NCI-H1105 treated with DMSO at 0.1 percent for 48 hours (cell line): ENCODE measurements at places on chromosomes 6 and 20.

GRCh38 chr20:1001116-1001515 lies 995 bp downstream of the RSPO4 start:
- DNase-seq = no peak

GRCh38 chr6:24945054-24945453 lies 9.3 kb upstream of the RIPOR2 start:
- DNase-seq = no peak

GRCh38 chr6:35181933-35182612 lies 31.7 kb upstream of the SCUBE3 start:
- DNase-seq = no peak

DNA sequence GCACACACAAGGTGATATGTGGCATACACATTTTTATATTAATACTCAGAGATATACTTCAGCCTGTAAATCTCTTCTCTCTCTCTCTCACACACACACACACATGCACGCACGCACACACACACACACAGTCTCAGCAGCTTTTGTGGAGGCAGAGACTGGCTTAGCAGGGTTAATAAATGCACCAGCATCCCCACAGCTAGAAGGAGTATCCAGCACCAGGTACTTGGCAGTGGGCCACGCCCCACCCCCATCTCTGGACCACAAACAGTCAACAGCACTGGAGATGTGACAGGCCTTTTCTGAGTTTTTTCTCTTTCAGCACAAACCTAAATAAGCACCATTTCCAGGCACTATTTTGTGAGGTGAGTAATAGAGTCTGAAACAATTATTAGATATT lies 47.3 kb upstream of the LRFN2 start:
- peak; percentile 83 for DNase-seq

DNA sequence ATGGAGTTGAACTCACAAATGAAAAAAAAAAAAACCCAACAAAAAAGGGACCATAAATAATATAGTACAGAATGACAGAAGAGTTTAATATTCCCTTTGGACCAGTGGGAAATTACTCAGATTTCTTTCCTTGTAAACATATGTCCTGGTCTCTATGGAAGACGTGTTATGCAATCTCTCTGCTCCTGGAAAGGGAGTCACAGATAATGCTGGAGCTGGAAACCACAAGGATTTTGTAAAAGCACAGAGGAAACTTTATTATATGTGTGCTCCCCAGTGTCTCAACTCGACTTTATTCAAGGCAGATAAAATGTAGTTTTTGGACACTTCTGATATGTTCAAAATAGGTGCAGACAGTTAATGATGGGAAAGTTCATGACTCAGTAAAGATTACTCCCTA lies 88.1 kb upstream of the ZFP64 start:
- DNase-seq = no peak

GRCh38 chr20:63847237-63848002 lies 13.9 kb upstream of the ABHD16B start:
- no peak for DNase-seq

DNA sequence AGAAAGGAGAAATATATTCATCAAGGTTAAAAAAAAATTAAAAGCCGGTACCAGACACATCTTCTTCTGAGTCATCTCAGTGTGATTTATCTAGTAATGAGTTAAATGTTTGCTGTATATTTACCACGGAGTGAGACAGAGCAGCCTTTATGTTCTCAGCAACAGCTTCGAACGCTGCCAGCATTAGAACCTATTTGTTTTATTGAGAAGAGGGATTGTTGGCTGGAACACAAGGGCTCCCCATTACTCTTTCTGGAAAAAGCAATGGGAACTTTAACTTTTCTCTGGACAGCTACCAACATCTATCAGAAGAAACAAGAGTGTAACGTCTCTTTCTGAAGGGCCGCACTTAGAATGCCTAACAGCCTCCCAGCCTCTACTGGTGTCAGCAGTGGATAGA lies 105.3 kb upstream of the TAB2 start:
- DNase-seq = no peak

DNA sequence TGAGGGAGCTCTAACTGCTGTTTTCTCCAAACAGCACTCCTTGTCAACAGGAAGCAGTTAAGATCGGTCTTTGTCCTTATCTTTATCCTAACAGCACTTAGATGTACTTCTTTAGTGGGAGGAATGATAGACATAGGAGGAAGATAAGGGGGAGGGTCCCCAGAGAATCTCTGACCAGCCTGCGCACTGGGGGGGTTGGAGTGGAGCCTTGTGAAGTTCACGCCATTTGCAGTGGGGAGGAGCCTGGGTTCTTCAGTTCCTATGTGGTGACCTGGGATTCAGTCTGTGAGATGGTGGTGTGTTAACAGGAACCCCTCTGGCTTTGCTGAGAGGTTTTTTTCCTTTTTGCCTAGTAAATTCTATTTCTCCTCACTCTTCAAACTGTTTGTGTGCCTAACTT lies 18.1 kb upstream of the ASCC3 start:
- DNase-seq = no peak

DNA sequence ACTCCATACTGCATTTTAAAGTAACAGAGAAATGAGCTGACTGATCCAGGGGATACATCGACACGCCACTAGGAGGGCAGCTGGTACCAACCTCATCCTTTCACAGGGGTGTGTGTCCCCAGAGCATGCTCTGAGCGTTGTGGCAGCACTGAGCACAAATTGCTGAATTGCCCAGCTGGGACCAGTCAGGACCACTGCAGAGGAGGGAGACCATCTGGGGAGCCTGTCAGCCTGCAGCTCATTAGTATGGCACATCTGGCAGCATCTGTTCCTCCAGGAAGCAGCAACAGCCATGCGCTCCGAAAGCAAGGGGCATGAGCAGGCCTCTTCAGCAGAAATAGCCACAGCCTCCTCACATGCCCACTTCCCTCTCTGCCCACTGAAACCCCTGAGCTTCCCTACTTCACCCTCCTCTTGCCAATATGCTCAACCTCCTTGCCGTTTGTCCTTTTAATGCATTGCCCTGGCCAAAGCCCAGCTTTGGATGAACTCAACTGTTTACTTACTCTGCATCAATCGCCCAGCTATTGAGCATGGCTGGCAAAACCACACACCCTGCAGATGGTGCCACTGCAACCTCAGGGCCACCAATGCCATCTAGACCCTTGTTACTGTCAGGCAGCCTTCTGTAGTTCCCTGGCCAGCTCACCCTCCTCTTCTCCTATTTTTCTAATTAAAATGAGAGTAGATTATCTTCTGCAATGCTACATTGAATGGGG lies 77.6 kb upstream of the NEDD9 start:
- no peak for DNase-seq

DNA sequence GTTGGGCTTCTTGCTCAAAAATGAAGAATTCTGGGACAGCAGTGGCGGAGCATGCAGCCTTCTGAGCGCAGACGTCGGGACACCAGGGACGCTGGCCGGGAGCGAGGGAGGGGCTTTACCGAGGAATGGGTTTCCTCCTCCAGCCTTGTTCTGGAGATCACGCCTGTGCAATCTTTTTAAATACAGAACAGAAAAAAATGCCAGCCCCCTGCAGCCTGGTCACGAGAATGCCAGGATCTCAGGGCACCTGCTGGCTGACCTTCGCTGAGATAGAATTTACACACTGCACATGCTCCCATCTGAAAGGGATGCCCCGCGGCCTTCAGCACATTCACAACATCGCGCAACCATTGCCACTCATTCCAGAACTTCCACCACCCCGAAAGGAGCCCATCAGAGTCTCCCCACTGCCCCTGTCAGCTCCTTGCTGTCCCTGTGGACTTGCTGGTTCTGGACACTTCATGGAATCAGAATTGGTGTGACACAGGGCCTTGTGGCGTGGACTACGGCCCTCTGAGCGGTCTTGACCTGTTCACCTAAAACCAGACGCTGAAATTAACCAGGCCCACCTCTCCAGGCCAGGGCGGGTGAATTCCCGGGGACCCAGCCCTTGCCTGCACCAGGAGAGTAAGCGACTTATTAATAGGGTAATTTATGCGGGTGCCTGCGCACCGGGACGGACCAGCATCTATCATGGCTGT lies 20.6 kb upstream of the BHLHE23 start:
- no peak for DNase-seq

GRCh38 chr20:23446505-23446904 lies 6.2 kb downstream of the CST11 start:
- peak; percentile 41 for DNase-seq

GRCh38 chr20:51541189-51542032 lies 1.1 kb downstream of the NFATC2 start:
- peak; percentile 57 for DNase-seq

- DNase-seq = no peak
Observed at GRCh38 chr20:4090756-4091489, 75.6 kb upstream of the RNF24 start.

DNA sequence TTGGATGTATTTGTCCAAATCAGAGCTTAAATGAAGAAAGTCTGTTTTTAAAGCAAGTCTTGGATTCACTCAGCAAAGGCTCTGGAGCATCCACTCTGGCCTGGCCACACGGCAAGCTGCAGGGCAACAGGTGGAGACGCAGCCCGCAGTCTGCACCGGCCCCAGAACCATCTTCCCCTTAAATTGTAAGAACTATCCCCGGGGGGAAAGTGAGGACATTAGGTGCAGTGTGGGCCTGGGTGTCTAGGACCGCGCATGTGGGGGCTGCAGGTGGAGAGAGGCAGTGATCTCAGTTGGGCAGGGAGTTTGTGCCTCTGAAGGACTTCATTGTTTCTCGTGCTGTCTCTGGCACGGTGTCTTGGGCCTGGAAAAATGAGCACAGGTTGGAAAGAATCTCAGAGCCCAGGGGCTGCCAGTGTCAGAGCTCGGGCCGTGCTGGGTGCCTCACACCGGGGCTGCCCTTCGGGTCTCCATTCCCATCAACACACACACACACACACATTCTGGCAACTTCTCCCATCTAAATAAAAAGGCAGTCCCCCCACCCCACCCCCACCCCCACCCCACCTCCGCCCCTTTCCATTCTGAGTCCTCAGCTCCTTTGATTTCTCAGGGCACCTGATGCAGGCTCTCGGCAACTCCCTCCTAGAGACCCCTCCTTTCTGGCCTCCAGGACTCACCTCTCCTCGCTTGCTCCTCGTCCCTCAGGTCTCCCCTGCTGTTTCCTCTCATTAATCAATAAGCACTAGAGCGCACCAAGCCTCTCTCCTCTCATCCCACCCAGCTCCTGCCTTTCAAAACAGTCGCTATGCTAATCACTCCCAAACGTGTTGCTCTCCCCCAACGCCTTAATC lies 48.4 kb downstream of the FOXF2 start:
- DNase-seq = no peak

DNA sequence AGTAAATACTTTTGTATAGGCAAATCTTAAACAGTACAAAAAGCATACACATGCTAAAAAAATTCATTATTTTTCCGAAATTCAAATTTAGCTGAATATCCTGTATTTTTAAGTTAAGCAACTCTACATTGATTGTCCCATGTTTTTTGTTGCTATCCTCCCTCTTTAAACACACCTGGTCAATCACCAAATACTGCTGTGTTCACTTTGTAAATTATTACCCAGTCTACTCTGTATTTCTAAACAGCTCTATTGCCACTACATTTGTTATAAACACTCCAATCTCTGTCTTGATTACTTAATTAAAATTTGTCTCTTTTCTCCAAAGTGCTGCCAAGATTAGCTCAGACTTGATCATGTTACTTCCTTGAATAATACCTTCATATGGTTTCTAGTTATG lies 466.5 kb upstream of the GJE1 start:
- DNase-seq = no peak

DNA sequence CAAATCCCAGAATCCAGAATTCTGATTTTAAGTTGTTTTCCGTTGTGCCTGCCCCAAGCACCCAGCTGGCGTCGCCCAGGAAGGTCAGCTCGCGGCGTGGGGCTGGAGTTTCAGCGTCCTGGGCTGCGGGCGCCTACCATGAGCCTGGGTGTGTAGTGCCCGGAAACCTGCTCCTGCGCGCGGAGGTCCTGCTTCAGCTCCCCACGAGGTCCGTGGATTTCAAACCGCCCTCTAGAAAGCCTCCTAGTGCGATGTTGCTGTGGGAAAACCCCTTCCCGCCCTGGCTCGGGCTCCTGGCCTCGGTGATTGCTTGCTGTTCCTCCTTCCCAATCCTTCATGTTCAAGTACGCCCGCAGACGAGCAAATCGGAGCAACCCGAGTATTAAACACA lies 51.3 kb upstream of the NRN1 start:
- DNase-seq = no peak

GRCh38 chr6:75437421-75437891 lies 56.1 kb downstream of the FILIP1 start:
- DNase-seq = no peak

DNA sequence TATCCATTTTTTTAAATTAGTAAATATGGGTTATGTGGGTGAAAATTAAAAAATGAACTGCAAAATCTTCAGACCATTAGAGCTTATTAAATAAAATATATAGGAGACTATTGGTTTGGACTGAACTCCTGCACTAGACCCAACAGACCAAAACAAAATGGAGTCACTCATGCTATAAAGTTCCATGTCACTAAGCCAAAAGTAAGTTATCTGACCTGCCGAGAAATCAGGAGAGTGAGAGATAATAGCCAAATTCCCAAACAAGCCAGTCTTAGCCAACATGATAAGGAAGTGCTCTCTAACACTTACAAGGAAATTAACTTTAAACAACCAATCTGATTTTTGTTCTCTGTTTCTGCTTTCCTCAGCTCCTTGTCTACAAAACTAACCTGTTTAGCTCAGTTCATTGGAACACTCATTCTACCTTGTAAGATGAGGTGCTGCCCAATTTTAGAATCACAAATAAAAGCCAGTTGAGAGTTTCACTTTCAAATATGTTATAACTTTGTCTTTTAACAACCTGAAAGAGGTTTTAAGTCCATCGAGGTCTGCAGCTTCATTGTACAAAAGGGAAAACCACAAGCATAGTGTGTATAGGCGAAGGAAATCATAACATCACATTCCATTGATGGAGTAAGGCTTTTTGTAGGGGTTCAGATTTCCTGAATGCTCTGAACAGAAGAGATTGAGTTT lies 220.5 kb downstream of the TENT5A start:
- DNase-seq = no peak

DNA sequence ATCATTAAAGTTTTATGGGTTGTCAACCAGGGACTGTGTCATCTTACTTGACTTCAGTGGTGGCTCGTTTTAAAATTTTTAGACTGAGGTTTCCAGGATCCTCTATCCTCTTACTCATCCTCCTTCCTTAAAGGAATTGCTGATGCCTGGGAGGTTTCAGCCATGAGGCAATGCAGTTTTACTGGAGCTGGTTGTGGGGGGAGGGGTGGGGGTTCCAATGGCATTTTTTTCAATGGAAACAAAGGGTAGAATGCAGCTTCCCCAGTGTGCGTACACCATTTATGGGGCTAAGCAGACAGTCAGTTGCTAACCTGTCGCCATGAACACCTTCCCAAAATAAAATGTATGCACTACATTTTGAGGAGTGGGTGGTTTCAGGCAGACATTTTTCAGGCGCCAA lies 88.0 kb downstream of the METTL24 start:
- no peak for DNase-seq

DNA sequence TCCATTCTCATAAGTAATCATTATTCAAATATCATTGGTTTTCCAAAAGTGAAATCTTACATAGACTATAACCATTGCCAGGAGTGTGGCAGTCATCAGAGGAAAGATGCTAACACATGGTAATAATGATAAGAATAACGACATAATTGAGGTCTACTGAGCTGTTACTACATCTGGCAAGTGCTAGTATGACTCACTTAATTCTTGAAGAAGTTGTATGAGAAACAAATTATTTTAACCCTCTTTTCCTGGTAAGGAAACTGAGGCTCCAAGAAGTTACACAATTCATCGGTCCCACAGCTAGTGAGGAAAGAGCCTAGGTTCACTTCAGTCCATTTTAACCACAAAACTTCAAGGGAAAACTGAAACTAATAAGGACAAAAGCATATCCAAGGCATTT lies 335.6 kb upstream of the BTBD3 start:
- DNase-seq = no peak
